ENCODE measurements at places on chromosomes 5 and 9. TPM values are rescaled to one million over a fixed set of nuclear protein-coding genes. Genes with fewer than 3 reads are reported as not detected.

DNA sequence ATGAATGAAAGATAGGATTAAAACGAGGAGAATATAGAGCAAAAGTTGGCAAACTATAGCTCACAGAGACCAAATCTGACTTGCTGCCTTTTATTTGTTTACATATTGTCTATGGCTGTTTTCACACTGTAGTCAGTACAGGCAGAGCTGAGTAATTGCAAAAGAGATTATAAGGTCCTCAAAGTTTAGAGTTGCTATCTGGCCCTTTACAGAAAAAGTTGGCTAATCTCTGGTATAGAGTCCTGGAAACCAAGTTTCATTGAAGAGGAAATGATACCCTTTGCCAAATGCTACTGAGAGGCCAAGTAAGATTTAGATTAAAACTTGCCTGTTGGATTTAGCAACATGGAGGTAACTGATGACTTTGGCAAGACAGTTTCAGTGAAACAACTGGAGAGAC is 36.0 kb downstream of the LYRM7 start:
- DNase-seq = no peak

DNA sequence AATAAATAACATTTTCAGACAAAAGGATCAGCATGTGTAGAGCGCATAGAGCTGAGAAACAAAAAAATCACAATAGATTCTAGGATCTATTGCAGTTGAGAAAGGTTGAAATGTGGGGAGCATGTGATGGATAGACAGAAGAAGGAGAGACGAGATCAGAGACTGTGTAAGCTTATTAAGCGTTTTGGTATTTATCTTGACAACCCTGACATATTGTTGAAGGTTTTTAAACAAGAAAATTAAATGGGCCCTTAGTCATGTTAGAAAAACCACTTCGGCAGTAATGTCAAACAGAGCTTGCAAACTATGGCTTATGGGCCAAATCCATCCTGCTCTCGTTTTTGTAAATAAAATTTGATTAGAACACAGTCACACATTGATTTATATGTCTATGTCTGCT is 200.5 kb upstream of the KLF4 start:
- DNase-seq = no peak

DNA sequence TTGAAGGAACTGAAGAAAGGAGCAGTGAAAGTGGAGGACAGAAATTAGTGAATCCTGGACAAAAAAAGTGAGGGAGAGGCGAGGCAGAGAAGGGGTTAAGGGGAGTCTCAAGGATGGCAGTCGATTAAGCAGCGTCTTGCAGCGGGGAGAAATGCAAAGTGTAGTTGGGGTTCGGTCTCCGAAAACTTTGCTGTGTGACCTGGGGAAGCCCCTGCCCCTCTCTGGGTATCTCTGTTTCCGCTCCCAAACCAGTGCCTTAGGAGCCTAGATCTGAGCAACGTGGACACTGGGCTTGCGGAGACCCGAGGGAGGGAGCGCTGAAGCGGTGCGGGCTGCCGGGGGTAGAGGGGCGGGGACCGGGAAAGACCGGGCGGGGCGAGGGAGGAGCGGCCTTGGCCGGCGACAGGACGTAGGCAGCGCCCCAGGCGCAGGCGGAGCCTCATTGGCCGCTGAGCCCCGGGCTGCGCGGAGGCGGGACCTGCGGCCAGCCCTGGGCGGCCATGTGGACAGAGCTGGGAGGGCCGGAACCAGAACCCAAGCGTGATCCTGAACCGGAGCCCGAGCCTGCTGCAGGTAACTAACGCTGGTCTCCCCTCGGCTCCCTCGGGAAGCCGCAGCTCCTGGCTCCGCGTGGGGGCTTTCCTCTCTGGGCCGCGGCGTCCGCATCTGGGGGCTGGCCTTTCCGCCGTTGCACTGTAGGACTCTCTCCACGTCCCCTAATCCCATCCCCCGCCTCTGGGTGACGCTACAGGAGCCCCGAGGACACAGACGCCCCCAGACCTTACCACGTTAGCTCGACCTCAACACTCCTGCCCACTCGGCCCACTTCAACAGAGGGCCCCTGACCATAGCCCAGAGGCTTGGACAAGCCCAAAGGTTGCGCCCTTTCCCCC is at the start of gene ALDH1B1:
ALDH1B1 (plus strand) TSS at position 468 of the 893 bp plus-strand sequence. CDS start 3,047 bp downstream, outside the sequence.
- DNase-seq = peak; percentile 32

DNA sequence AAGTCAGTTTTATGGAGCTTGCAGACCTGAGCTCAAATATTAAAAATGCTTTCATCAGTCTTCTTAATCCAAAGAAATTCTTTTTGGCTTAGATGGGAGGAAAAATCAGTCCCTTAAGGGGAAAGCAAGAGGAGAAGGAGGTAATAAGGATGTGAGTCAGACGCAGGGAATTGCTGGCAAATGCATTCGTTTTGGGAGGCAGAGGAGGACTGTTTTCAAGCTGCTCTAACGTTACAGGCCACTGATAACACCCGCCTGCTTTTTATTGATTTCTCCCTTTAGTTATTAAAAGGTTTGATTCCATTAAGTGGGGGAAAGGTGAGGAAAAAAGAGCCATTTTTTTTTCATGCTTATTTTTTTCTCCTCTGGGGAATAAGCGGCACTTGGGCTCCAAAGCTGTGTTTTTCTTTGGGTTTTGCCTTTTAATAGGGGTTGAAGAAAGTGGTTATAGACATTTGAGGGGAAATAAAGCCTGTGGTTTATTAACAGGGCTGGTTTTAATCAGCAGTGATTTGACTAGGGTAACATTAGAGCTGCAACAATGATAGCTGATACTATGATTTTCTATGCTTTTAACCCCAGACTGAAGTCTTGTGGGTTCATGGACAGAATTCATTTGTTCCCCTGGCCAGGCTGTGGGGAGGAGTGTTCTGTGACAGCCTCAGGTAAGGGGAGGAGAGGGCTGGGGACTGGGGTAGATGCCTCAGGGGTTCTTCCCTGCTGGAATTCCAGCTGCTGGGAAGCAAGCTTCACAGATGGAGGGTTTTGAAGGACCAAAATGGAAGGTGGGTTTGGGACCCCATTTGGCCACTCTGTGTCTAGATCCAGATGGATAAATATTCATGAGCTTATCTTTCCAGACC is 225.2 kb downstream of the GAS1 start:
- DNase-seq = no peak

- no peak for DNase-seq
Measured at GRCh38 chr9:127403507-127404192, 6.7 kb downstream of the SLC2A8 start.

LCN15 gene
- total RNA-seq = not detected

- peak; percentile 71 for DNase-seq
Measured at GRCh38 chr9:92634712-92635605, 35.0 kb downstream of the IPPK start.

DNA sequence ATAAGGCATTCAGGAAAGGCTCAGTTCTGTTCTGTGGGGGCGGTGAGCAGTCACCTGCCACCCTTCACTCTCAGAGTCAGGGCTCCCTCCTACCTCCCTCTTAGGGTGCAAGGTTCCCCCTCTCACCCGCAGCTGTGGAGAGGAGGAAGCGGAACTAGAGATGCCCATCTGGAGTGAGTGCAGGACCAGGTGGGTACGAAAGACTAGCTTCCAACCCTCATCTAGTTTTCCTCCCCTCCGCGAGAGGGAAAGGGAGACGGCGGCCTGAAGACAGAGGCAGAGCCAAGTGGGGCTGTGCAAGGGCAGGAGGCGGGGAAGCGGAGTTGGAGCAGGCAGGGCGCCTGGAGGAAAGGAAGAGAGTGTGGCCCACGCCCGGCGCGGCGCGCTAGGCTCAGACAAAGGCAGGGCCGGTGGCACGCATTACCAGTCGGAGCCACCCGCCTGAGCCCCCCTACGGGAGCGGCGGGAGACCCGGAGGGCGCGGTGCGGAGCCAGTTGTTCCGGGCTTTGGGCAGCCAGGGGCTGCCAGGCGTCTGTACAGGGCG is 7.3 kb downstream of the PRR7 start:
- DNase-seq = peak; percentile 56

GADD45G gene
- total RNA-seq = 7.3 TPM

DNA sequence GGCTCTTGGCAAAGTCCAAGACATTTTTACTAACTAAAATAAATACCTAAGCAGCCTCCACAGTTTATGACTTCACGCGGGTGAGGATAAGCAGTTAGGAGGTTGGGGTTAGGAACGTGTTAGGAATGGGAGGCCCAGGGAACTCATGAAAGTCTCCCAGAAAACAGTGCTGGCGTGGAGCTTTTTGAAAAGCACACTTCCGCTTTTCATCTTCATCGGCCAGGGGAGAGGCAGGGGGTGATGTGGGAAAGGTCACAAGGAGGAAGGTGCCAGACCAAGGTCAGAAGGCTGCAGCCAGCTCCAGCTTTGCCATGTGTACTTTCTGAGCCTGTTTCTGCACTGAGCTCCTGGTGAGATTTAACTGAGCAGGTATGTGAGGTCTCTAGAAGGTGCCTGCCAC is 149.0 kb downstream of the PHF2 start:
- no peak for DNase-seq

PTPN3 gene
- under 0.01 TPM for total RNA-seq

- no peak for DNase-seq
Measured at GRCh38 chr9:133290751-133291302, 15.8 kb upstream of the ABO start.

GRCh38 chr5:122415030-122415800 is 103.2 kb downstream of the SNCAIP start:
- DNase-seq = peak; percentile 60
